Stimulated activated CD8-positive, alpha-beta memory T cell treated with anti-CD3 and anti-CD28 coated beads, Interleukin-4, amount 100 ng/mL, for 4 hours (primary cell): ENCODE measurements at places on chromosomes 12 and 14.

DNA sequence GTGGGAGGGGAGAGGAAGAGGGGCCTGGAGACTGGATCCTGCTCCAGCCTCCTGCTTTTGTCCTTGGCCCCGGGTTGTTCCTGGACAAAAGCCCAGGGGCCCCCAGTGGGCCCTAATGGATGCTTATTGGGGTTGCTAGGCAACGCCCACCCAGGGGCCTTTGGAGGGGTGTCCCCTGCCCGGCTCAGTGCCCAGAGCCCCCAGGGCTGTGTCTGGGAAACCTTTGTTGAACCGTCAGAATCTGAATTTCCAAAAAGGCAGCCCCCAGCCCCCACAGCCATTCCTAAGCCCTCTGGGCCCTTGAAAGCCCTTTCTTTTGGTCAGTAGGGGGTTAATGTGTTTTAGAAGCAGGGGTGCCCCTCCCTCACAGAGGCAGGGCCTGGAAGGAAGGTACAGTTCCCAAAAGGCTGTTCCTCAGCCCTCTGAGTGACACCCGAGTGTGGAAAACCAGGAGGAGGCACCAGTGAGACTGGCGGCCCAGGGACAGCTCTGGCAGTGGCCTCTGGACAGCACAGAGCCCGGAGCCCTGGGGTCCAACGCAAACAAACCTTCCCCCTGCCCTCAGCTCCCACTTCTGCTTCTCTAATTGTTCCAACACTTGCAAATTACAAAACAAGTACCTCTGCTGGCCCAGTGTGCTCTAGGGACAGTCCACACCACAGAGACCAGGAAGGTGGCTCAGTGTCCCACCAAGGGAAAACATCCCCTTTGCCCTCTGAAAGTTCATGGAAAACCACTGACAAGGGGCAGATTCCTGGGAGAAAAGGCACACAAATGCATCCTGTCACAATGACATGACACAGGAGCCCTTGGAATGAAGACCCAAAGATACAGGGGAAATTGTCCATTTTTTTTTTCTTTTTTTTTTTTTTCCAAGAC lies 19.4 kb downstream of the HHIPL1 start:
- DNase-seq = no peak

DNA sequence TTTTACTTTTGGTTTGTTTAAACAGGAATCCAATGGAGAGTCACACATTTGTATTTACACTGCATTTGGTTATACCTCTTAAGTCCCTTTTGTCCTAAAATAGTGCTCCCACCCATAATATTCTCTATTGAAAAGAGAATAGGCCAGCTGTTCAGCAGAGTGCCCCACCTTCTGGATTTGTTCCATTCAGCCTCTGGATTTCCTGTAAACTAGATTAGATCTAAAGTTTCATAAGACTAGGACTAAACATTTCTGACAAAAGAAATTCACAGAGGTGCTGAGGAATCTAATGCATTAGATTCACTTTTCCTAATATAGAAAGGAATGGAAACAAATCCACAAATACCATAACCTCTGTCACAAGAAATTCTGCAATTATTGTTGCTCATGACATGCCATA lies 38.1 kb downstream of the GCH1 start:
- DNase-seq = no peak

- DNase-seq = no peak
Observed at GRCh38 chr14:57297852-57298251, 29.1 kb downstream of the AP5M1 start.

GRCh38 chr14:100317912-100318808 lies 5.0 kb upstream of the SLC25A47 start:
- peak; percentile 42 for DNase-seq

DNA sequence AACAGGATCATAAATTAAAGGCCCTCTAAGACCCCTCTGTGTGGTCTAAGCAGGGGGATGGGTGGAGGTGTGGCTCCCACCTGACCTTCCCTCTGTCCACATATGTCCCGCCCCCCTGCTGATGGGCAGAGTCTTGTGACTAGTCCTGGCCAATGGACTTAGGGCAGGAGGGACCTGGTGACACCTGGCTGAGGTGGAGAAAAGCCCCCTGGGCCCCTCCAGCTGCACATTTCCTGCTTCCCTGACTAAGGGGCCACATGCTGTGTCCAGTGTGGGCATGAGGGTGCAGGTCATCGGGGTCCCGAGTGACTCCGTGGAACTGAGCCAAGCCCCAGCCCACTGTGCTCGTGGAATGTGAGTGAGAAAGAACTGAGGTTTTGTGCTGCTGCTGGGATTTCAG lies 254.7 kb downstream of the ADGRD1 start:
- DNase-seq = no peak

- no peak for DNase-seq
Observed at GRCh38 chr12:104604070-104604994, 147.6 kb downstream of the CHST11 start.

DNA sequence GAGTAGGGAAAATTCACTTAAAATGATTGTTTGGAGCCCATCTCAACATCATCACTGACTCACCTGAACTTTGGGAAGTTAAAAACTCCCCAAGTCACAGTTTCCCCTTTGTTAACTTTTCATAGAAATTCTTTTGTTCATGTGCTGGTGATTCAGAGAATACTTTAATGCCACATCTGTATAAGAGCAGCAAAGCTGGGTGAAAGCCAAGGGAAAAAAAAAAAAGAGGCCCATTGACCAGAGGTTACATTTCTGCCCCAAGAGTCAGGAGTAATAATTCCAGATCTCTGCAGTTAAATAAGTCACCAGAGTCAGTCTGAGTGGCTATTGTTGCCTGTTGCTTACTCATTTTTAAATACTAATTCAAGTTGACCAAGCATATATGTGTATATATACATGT lies 136.4 kb upstream of the LGR5 start:
- DNase-seq = no peak

DNA sequence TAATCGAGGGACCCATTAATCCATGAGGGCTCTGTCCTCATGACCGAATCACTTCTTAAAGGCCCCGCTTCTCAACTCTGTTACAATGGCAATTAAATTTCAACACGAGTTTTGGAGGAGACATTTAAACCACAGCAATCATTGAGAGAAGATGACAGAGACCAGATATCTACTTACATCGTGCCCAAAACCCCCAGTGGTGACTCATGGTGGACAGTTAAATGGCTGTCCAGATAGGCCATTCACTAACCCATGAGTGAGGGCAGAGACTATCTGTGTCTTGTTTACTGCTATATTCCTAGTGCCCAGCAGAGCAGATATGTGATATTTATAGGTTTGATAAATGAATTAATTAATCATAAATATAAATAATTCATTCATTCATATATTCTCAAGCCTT lies 20.0 kb upstream of the FLVCR2 start:
- no peak for DNase-seq

- DNase-seq = no peak
Observed at GRCh38 chr12:123908884-123909725, 63.5 kb downstream of the CCDC92 start.

DNA sequence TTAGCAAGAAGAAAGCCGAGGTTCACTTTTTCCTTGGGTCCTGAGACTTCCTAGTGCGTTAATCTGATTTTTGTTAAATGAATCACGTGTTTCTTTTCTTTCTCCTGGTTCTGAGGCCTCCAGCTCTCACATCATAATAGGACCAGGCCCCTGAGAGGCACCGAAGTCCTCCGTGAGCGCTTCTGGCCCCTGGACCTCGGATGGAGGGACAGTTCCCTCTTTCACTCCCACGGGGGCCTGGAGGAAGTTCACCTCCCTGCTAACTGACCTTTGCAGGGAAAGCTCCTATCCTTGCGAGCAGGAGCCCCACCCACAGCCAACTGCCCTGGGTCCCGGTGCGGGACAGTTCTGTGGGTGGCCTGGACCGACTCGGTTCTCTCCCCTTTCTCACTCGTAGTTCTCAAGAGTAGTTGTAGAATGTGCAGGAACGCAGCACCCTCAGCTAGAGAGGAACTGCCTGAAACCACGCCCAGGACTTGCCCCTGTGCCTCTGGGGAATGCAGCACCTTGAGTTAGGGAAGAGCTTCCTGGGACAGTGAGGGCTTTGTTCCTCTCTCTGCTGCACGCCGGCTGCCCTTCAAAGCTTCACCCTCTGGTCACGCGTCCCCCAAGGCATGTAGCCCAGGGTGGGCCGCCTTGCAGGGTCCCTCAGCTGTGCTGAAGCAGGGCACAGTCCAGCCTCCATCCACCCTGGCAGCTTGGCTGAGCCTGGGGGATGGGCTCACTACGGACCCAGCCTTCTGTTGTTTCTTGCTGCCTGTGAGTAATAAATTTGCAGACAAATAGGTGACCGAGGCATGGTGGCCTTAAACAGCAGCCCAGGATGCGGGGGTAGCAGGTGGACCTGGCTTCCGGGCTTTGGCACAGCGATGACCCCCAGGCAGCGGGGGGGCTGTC lies 264.6 kb downstream of the ADGRD1 start:
- DNase-seq = no peak

DNA sequence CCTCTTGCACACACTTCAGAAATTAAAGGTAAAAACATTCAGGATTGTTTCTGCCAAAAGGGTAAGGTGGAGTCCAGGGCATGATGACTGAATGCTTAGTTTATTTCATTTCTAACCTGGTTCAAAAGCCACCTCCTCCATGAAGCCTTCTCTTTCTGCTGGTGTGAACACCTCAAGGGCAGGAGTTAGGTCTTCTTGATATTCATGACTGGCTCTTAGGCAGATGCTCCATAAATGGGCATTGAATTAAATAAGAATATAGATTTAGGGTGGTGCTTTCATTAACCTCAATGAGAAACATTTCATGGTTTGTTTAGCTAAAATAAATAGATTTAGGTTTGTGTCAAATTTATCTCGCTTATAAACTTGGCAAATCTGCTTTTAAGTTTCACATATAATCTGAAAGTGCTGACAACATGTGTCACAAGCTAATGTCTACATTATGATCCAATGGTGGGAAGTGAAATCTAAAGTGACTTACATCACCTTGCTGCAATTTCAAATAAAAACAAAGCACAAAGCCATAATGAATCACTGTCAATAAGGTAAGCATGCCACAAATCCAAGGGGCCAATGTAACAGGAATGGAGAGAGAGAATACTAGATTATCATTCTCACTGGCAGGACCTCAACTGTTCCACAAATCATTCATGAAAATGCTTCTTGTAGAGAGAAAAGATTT lies 72.7 kb upstream of the GRIP1 start:
- DNase-seq = no peak

GRCh38 chr14:67652189-67652588 lies 22.2 kb downstream of the VTI1B start:
- no peak for DNase-seq

- no peak for DNase-seq
Observed at GRCh38 chr12:24845615-24846014, 103.3 kb downstream of the BCAT1 start.

DNA sequence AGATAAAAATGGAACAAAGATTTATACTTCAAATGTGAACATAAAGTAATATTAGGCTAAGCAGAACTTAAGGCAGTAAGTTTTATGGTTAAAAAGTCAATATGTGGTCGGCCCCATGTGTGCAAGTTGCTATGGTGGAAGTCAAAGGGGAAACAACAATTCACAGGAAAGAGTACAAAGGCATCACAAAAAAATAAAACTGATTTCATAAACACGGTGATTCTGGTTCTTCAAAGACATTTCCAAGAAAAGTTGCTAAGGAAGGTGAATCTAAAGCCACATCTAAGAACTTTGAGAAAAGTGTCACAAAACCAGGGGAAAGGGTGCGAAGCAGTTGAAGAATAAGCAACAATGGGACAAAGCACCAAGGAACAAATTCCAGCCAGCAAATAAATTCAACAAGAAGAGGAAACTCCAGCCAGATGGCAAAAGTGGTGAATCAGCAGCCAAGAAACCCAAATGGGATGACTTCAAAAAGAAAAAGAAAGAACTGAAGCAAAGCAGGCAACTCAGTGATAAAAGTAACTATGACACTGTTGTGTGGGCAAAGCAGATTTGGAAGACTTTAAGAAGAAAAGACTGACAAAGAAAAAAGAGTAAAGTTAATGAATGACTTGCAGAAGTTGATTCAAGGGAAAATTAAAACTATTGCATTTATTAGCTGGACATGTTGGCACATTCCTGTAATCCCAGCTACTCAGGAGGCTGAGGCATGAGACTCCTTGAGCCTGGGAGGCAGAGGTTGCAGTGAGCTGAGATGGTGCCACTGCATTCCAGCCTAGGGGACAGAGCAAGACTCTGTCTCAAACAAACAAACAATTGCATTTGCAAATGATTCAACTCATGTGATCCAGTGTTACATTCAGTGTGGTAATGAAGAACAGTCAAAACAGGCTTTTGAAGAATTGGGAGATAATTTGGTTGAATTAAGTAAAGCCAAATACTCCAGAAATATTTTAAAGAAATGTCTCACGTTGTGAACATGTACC lies 19.5 kb downstream of the PTGDR start:
- no peak for DNase-seq

DNA sequence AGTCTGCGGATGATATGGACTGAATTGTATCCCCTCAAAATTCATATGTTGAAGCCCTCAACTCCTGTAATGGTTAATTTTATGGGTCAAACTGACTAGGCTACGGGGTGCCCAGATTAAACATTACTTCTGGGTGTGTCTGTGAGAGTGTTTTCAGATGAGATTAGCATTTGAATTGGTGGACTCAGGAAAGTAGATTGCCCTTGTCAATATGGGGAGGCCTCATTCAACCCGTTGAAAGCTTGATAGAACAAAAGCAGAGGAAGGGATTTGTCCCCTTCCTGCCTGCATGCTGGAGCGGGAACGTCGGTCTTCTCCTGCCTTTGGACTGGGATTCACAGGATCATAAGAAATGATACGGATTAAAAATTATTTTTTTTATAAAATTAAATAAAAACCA lies 84.5 kb downstream of the BBS10 start:
- no peak for DNase-seq

DNA sequence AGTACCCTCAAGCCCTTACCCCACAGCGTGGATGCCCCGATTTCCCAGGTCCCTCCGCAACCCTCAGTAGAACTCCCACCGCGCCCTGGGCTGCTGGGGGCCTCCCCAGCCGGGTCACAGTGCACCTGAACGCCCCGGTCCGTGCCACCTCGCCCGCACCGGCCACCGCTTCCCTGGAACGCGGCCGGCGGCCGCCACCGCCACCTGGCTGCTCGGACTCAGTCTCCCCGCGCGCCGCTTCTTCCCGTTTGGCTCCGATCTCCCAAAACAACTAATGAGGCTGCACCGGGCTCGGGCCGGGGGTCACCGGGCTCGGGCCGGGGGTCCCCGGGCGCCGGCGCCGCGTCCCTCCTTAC lies 1.0 kb downstream of the ITPK1 start:
- DNase-seq = no peak

- no peak for DNase-seq
Observed at GRCh38 chr12:116233669-116234068, 43.8 kb downstream of the MED13L start.

DNA sequence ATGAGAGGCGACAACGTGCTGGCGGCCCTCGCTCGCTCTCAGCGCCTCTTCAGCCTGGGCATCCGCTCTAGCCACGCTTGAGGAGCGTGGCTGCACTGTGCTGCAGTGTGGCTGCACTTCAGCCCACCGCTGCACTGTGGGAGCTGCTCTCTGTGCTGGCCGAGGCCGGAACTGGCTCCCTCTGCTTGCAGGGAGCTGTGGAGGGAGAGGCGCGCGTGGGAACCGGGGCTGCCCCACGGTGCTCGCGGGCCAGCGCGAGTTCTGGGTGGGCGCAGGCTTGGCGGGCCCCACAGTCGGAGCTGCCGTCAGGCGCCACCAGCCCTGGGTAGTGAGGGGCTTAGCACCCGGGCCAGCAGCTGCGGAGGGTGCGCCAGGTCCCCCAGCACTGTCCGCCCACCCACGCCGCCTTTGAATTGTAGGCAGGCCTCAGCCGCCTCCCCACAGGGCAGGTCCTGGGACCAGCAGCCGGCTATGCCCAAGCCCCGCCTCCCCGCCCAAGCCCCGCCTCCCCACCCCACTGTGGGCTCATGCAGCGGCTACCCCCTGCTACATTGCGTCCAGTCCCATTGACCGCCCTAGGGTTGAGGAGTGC lies 974.2 kb downstream of the FSCB start:
- no peak for DNase-seq
